ENCODE measurements at places on chromosomes 11 and 22.

DNA sequence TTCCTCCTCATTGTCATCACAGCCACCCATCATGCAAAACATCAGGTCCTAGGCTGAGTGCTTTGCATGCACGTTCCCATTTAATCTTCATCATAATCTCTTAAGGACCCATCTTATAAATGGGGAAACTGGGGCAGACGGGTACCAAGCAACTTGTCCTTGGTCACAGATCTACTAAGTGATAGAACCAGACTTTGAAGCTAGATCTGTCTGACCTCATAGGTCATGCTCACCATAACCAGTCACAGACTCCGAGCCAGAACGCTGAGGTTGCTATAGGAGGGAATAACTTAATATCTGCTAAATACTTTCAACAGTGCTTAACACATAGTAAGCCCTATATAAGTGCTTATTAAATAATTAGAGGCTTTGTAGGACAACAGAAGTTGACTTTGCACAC is 37.7 kb downstream of the POU2AF3 start:
- no peak for DNase-seq

DNA sequence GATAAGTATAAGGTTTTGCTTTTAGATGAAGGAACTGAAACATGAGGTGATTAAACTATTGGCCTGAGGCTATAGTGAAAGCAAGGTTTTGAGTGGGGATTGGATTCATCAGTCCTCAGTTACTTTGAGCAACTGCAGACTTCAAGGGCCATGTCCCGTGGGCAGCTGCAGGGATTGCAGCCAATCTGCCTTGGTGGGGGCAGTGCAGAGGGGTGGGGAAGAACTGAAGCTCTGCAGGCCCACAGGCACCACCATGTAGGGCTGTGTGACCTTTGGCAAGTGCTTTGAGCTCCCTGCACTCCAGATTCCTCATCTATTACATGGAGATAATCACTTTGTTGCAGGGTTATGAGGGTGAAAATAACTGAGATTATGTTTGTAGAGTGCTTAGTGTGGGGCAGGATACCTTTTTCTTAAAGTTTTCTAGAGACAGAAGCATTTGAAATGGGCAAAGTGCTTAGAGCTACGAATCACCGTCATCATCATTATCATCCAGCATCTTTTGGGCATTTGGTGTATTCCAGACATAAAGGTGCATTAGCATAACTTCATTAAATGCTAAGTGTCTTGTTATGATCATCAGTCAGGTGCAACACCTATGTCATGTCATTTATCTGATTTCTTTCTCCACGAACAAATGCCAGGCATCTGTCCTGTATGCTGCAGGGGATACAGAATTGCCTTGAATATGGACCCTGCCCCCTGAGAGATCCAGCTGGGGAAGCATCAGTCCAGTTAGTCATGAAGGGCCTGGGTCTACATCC is 72.1 kb upstream of the TENM4 start:
- DNase-seq: no peak

- no peak for DNase-seq
Observed at GRCh38 chr11:14700593-14700992, 57.0 kb downstream of the PDE3B start.

DNA sequence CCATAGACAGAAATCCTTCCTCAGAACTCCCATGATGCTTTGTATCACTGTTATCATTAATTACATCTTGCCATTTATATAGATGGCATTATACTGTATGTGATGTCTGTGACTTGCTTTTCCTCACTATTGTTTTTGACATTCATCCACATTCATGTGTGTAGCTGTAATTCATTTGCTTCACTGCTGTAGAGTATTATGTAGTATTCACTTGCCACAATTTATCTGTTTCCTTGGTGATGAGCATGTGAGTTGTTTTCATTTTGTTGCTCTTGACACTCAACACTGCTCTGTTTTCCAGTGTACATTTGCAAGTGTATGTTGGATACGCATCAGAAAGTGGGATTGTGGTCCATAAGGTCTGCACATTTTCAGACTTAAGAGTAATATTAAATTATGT is 328.6 kb upstream of the C11orf87 start:
- DNase-seq: no peak

DNA sequence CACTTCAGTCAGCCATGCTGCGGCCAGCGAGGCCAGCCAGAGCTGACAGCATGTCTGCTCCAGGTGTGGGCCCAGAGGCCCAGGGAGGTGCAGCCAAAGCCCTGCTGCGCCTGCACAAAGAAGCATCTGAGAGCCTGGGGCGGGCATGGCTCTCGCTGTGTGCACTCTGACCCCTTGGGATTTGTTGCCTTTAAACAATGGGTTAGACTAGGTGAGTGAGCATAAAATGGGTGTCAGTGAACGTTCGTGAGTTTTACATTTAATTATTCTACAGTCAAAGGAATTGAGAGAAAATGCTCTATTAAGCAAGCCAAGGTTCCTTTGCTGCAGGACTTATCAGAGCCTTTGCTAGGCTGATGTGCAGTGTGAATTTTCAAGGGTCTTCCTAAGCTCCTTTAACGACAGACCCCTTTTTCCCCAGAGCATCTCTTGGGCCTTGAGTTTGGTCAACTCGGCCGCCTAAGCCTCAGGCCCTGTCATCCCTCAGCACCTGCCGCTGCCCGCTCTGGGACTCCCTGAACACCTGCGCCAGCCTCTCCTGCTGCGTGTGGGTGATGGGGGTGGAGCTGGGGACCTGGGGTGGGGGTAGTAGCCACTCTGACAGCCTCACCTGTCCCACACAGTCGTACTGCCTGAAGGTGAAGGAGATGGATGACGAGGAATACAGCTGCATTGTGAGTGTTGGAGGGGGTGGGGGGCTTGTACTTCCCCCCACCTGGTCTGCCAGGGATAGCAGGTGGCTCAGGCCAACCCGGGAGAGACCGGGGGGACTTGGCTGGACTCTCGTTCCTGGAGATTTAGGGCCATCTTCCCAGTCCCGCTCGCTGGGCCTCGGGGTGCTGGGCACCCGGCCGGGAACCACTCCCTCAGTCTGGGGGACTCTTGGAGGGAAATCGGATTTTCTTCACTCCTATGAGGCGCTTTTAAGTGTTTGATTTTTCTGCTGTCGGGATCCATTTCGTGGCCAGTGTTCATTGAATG is 10.5 kb downstream of the SLC16A8 start:
- DNase-seq: no peak

Data from glutamatergic neuron (in vitro differentiated cells).